ENCODE measurements at places on chromosomes 16 and 17. TPM values are rescaled to one million over a fixed set of nuclear protein-coding genes. Genes with fewer than 3 reads are reported as not detected.

The STH gene
- total RNA-seq: not detected

The HSD11B2 gene
- total RNA-seq: 4.3 TPM

The ALDH3A1 gene
- 7.1 TPM for total RNA-seq

The CRYBA1 gene
- 4,794 TPM for total RNA-seq

The KRT31 gene
- total RNA-seq: not detected

The C17orf100 gene
- total RNA-seq: 3.5 TPM

The CCL17 gene
- not detected for total RNA-seq

The IRF8 gene
- 10.4 TPM for total RNA-seq

The FGF11 gene
- total RNA-seq: 7.1 TPM

The MLKL gene
- total RNA-seq: 5.1 TPM

The ATP2A1 gene
- total RNA-seq: 46.8 TPM

All from camera-type eye (tissue), 1 donor.